ENCODE measurements at places on chromosomes 1 and 21. TPM values are rescaled to one million over a fixed set of nuclear protein-coding genes. Genes with fewer than 3 reads are reported as not detected.

The FAM177B gene
- polyA plus RNA-seq: 1.8 TPM

The LRRC71 gene
- 0.11 TPM for polyA plus RNA-seq

DNA sequence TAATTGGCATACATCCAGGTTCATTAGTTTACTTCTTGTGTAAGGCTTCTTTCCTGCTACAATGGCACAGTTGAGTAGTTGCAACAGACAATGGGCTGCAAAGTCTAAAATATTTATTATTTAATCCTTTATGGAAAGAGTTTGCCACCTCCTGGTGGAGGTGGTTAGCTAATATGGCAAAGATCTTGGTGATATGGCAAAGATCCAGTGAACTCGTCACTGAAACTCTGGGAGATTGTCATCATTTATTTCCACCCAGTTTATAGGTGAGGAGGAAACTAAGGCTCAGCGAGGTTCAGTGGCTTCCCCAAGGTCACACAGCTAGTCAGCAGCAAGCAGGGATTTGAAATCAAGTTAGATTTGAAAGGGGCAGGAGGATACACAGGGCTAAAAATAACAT is 16.1 kb upstream of the IFFO2 start:
- DNase-seq: no peak

The CELA2B gene
- polyA plus RNA-seq: 0.16 TPM

DNA sequence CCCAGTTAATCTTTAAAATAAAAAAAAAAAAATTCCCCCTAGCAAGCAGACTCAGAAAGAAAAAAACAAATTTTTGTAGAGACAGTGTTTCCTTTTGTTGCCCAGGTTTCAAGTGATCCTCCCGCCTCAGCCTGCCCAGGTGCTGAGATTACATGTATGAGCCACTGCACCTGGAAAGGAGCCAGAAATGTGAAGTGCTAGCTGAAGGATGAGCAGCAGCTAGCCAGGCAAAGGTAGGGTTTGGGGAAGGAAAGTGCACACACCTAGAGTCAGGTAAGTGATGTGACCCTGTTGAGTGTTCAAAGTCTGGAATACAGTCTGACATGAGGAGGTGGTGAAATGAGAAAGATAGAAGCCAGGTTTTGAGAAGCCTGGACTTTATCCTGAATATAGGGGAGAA is 1.7 kb downstream of the AKR1A1 start:
- no peak for DNase-seq

All from thymus (tissue), 14 donors.